ENCODE measurements at places on chromosomes 1 and 21.

- DNase-seq, result no peak
These were observed 167.7 kb downstream of the ZSCAN20 start for GRCh38 chr1:33640114-33640660.

DNA sequence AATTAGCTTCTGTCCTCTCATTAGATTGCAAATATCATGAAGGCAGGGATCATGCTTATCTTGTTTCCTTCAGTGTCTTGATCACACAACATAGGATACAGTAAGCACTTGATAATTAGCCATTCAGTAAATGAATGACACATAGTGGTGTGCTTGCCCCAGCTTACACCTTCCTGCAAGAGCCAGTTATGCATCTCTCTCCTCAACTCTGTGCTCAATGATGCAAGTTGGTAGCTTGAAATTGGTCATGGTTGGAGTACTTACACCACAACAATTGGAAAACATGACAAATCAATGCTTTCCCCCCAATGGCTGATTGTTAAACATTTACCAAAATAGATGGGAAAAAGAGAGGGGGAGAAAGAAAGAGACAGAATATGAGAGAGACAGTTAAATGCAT, 129.2 kb downstream of the NUF2 start:
- no peak for DNase-seq

- no peak for DNase-seq
These were observed 3.4 kb downstream of the CTTNBP2NL start for GRCh38 chr1:112399456-112399855.

DNA sequence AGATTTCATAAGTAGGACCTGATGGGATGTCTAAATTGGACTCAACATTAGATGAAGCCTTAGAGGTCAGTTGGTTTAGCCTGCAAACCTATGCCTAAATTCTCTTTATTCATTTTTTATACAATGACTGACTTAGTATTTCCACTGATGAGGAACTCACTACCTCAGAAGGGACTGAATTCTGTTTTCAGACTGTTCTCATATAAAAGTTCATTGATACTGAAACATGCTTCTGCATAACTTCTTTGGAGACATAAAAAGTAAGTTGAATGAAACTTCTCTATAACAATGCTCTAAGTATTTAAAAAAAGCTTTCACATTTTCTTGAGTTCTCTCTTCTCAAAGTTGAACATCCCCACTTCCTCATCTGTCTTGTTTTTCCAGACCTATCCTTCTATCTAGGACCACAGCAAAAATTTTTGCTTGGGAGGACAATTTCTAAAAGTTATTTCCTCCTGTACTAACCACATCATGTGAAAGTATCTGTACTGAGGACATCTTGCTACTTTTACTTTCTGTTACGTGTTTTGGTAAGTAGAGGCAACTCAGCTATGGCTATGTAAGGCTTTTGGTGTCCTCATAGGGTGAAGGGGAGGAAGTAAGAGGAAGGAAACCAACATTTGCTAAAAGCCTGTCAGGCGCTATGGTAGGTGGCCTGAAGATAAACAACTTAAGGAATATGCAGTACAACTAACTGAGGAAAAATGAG, 64.1 kb downstream of the USP24 start:
- peak; percentile 24 for DNase-seq

GRCh38 chr21:15126948-15127347, 62.1 kb upstream of the NRIP1 start:
- no peak for DNase-seq
